Stimulated activated CD8-positive, alpha-beta memory T cell treated with anti-CD3 and anti-CD28 coated beads, Interleukin-4, amount 100 ng/mL, for 1 hour (primary cell): ENCODE measurements at places on chromosomes 6 and 20.

DNA sequence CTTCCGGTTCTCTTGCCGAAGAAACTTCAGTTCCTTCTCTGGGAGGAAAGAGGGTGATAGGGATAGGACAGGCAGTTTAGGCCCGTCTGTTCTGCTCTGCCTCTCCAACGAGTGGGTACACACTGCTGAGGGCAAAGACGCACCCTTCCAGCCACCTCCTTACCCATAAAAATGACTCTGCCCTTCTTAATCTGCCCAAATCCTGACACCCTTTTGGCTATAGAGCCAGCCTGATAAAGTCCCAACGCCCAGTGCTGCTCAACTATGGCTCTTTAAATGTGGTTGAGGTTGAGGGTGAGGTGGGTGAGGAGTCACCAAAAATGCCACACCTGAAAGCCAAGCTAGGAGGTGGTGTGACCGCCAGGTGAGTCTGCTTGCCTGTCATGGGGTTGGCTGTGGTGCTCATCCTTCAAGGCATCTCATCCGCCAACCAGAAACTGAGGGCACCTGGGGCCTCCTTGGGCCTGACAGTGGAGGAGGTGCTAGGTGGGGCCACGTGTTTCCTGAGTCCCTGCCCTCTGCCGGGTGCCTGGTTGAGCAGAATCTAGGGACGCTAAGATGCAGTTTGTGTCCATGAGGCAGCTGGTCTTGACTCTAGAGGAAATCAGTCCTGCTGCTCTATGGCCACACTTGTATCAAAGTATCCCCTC, 16.3 kb downstream of the CCDC167 start:
- no peak for DNase-seq

DNA sequence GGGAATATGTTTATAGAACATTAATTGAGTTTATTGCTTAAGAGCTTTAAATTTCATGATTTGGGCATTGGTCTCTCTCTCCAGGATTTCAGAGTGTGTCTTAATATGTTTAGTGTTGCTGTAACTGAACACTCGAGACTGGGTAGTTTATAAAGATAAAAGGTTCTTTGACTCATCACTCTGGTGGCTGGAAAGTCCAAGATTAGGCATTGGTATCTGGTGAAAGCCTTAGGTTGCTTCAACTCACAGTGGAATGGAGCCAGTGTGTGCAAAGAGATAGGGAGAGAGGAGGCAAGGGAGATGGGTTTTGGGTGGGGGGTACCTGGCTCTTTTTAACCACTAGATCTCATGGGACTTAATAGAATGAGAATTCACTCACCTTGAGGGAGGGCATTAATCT, 35.6 kb upstream of the DTNBP1 start:
- no peak for DNase-seq

DNA sequence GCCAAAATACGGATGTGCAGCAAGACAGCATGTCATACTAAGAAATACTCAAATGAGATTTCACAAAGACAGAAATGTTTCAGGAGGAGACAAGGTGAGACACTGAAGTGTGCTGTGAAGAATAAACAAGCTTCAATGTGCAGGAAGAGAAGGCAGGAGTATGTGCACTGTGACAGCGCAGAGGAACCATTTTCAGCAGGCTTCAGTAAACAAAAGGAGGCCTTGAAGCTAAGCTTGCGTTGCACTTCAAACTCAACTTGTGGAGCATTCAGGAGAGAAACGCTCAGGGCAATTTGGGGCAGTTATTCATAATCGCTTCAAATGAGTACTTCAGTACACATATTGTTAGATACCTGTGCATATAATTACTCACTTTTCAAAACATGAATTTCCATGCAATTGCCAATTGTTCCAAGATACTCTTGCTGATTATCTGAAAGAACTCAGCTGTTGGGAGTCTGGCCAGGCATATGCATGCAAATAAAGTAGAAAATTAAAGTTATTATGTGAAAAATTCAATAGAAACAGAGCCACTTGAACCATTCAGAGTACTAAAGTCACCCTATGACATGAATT, 234.2 kb upstream of the OPRM1 start:
- no peak for DNase-seq

GRCh38 chr20:60883496-60883895, 368.6 kb upstream of the CDH4 start:
- DNase-seq, result no peak

DNA sequence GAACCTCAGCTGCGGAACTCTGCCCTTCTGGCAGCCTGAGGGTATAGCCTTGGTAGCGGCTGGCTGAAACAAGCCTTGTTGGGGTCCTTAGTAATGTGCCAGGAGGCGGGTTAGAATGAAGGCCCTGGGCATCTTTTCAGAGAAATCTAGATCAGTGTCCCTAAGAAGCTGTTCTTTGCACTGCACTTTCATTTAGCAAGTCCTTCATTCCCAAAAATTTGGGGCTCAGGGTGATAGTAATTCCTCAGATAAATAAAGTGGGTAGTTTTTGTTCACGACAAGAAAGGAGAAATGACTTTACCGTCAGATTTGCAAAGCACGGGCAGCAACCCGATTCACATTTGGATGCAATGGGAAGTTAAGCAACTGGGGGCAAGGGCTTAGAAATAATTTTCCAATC, 3.2 kb downstream of the INSM1 start:
- DNase-seq, result no peak

GRCh38 chr6:155158030-155158843, 105.6 kb upstream of the CLDN20 start:
- no peak for DNase-seq

- DNase-seq, result no peak
Observed at GRCh38 chr6:122524056-122524455, 52.4 kb upstream of the SERINC1 start.

- DNase-seq, result no peak
Observed at GRCh38 chr6:121451250-121451649, 15.8 kb downstream of the GJA1 start.

DNA sequence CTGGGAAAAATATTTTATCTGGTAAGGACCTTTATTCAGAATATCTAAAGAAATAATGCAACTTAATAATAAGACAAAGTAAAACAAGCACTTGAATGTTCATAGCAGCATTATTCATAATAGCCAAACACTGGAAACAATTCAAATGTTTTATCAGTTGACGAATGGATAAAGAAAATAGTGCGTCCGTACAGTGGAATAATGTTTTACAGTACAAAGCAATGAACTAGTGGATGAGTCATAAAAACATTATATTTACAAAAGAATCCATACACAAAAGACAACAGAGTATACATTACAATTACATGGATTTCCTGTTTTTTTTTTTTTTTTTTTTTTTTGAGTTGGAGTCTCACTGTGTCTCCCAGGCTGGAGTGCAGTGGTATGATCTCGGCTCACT, 12.7 kb downstream of the SMAP1 start:
- DNase-seq, result no peak

DNA sequence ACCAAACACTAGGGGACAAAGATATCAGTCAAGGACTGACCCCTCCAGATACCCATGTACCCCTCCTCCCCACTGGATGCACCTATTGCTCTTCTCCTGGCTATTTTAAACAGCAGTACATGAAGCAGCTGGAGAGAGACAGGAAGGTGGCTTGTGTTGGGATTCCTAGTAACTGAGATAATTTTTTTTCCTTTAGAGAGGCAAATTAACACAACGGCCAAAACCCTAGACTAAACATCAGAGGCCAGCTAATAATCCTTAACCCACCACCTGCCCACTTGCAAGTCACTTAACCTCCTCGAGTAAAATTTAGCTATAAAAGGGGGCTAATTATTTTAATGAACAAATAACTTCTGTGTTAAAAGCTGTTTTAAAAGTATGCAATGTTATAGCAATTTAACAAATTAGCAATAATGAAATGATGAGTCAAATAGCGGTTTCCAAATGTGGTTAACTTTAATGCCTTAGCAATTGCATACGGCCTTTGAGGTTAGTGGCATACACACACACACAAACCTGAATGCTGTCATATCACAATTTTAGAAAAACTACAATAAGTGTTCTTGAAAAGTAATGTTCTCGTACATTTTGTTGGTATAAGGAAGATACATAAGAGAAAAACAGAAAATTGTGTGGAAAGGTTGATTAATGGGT, 151.7 kb downstream of the FRK start:
- no peak for DNase-seq

GRCh38 chr6:27188885-27189418, 58.5 kb upstream of the PRSS16 start:
- DNase-seq, result no peak

DNA sequence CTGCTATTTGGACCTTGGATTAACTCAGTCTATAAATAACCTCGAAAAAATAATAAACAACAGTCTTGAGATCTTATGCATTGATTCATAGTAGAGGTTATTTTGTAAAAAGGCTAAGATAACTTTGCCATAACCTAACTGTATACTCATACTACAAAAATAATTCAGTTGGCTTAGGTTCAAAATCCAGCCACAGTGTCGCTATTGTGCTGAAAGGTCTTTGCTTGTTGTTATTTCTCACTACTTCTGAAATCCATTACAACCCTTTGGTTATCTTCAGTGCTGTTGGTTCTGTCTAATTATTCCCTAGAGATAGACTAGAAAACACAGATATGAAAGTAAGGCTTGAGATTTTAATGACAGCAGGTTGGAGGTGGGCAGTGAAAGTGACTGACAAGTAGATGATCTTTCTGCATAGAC, 74.4 kb downstream of the MKKS start:
- DNase-seq, result no peak

DNA sequence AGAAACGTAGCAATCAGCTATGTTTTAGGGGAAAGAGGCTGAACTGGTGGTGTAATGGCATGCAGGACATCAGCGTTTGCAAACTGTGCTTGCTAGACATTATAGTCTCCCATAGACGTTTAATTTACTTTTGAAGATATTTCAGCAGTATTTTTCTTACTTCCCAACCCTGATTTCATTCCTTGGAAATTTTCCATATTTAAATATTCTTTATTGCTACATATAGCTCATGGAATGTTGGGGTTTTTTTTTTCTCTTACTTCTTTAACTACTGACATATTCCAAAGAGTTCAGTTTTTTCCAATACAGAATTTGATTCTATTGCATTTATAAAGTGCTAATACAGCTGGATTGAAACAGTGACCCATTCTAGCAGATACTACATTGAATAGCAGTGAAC, 694.4 kb upstream of the CITED2 start:
- DNase-seq, result no peak

DNA sequence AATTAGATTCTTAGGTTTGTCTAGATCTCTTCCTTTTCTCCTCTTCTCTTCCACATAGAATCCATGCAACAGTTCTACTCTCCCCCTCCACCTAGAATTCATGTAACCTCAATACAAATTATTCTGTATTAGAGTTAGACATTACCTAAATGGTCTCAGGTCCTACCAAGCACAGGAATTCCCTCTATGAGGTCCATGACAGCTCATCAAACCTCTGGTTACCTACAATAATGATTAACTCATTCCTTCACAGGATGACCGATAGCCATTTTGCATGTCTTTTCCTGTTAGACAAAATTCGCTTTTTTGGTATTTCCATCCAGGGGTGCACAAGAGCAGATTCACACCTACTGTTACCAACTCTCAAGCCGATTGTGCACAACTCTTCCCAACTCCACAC, 27.4 kb upstream of the BMP2 start:
- no peak for DNase-seq

DNA sequence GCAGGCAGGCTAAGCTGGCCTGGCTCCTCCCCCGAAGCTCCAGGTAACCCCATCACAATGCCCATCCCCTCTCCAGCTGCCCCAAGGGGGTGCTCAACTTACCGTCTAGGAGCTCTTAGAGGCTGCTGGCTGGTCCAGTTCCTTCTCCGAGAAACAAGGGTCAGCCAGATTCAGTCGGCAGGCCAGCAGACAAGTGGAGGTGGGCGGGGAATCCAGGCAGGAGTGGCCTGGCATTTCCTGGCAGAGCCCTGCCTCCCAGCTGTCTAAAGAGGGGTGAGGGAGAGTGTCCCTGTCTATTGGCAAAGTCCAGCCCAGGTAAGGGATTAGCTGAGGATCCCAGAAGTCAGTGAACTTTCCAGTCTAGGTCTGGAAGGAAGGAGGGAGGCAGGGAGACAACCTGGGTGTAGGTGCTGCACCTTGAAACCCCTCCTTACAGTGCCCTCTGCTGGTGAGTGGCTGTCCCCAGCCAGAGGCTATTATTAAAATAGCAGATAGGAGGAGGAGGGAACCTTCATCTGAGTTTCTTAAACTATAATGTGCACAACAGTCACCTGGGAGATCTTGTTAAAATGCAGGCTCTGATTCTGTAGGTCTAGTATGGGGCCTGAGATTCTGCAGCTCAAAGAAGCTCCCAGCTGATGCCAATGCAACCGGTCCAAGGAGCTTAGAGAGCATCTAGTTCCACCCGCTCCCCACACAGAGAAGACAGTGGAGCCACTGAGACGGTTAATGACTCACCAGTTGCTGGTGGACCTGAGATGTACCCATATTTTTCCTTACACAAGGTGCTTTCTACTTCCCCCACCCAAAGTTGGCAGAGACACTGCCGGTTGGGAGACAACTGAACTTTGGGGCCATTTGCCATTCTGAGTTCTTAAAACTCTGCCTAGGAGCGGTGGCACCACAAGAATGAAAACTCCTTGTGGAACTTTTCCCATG, at the start of gene UNC5CL:
UNC5CL (minus strand) TSS at position 162 of the 939 bp plus-strand sequence. CDS start 4,147 bp downstream, outside the sequence.
- no peak for DNase-seq

- DNase-seq, result no peak
Observed at GRCh38 chr20:15905661-15906060, 667.6 kb downstream of the KIF16B start.

DNA sequence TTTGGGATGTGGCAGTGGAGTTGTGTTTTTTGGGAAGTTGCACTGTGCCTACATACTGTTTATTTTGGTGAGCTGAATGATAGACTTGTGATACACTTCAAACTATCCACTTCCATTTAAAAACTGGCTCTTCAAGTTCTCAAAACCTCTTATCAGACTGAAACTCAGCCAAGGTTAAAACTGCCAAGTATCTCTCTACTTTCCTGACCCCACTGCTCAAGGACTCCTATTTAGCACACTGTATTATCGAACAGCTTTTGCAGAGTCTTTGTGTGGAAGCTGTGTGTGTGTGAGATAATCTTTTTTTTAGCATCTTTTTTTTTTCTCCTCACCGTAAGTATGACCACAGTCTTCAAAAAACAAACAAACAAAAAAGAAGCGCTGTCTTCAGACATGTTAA, 21.1 kb downstream of the STX11 start:
- no peak for DNase-seq

GRCh38 chr6:129235167-129236000, 352.4 kb downstream of the LAMA2 start:
- no peak for DNase-seq

DNA sequence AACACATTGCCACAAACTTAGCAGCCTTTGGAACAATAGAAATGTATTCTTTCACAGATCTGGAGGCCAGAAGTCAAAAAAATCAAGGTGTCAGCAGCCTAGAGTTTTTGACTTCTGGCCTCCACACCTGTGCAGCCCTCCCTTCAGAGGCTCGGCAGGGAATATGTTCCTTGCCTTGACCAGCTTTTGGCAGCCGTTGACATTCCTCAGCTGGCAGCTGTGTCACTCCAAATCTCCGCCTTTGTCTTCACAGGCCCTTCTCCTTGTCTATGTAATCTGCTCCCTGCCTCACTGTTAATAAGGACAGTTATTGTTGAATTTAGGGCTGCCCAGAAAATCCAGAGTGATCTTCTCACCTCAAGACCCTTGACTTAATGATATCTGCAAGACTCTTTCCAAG, 17.2 kb upstream of the AHI1 start:
- no peak for DNase-seq
